ENCODE measurements at places on chromosomes 11 and 22. TPM values are rescaled to one million over a fixed set of nuclear protein-coding genes. Genes with fewer than 3 reads are reported as not detected.

Gene MS4A3
- not detected for total RNA-seq

Gene PHRF1
- 49.2 TPM for total RNA-seq

Gene RGL4
- 6.5 TPM for total RNA-seq

Gene RNH1
- total RNA-seq = 89.2 TPM

Gene MS4A4A
- total RNA-seq = not detected

Gene ESAM
- 0.17 TPM for total RNA-seq

Gene PLAAT3
- 60.0 TPM for total RNA-seq

Gene YPEL4
- total RNA-seq = not detected

Gene LRRC75B
- total RNA-seq = 1.8 TPM

Gene GAS2L1
- total RNA-seq = not detected

Gene TKFC
- 18.9 TPM for total RNA-seq

Gene DESI1
- 120 TPM for total RNA-seq

GRCh38 chr11:69044111-69045013 lies 4.4 kb upstream of the TPCN2 start:
- no peak for DNase-seq

GRCh38 chr11:114172055-114172861 lies 112.7 kb downstream of the ZBTB16 start:
- DNase-seq = no peak

DNA sequence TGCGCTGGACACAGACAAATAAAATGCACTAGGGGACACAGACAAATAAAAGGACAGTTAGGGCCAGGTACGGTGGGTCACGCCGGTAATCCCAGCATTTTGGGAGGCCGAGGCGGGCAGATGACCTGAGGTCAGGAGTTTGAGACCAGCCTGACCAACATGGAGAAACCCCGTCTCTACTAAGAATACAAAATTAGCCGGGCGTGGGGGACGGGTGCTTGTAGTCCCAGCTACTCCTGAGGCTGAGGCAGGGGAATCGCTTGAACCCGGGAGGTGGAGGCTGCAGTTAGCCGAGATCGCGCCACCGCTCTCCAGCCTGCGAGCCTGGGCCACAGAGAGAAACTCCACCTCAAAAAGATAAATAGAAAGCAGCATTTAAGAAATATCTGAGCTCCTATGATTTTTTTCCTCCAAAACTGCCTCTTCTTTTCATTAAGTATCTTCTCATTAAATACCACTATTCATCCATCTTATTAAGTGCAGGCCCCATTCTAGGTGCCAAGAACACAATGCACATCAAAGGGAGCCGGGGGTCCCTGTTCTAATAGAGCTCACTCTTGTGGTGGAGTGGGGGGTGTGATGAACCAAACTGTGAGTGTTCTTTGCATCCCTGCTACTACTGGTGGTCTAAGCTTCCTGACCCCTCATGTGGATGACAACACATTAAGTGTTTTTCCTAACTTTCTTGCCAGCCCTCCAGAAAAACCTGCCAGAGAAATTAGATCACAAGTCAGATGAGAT lies 766 bp upstream of the ZNHIT2 start:
- DNase-seq = no peak

GRCh38 chr11:12319988-12320387 lies 57.4 kb upstream of the PARVA start:
- DNase-seq = no peak

- no peak for DNase-seq
Measured at GRCh38 chr11:92703449-92703830, 266.0 kb upstream of the MTNR1B start.

- DNase-seq = no peak
Measured at GRCh38 chr11:123654566-123655081, at the start of gene SCN3B. TSS of gene SCN3B (minus strand) at chr11:123654624. CDS start at chr11:123653801, 823 bp downstream.

- DNase-seq = no peak
Measured at GRCh38 chr22:23233752-23234408, 53.6 kb downstream of the BCR start.

DNA sequence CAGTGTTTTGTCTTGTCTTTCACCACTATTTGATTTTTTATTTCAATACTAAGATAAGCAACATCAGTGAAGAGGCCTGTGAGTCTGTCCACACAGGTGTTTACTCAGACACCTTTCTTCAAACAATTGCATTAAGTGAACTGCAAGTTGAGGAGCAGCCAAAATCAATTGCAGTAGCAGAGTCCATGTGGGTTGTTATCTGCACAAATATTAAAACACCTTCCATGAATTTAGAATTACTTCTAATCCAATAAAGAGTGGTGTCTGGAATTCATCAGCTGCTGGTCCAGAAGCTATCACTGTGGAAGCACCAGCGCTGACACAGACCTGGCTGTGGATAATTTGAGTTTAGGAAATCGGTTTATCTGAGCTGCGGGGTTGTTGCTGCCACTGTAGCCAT lies 83.5 kb upstream of the FAT3 start:
- no peak for DNase-seq

- DNase-seq = no peak
Measured at GRCh38 chr11:32894149-32894827, 1.7 kb downstream of the QSER1 start.

DNA sequence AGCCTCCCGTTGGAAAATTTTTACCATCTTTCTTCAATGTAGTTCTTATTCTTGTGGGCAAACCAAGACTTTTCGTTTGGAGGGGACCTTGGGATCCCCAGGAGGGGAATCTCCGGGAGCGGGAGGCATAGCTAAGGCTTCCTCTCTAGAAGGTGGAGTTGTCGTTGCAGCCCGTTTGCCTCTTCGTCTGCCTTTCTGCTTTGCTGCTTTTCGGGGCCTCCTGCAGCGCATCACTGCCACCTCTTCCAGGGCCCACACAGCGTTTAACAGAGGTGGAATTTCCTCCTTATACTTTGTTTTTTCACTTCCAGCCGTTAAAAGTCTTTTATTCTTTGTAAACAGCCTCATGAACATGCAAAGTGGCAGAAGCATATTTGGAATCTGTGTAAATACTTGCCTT lies 3.5 kb upstream of the IFITM3 start:
- DNase-seq = no peak

DNA sequence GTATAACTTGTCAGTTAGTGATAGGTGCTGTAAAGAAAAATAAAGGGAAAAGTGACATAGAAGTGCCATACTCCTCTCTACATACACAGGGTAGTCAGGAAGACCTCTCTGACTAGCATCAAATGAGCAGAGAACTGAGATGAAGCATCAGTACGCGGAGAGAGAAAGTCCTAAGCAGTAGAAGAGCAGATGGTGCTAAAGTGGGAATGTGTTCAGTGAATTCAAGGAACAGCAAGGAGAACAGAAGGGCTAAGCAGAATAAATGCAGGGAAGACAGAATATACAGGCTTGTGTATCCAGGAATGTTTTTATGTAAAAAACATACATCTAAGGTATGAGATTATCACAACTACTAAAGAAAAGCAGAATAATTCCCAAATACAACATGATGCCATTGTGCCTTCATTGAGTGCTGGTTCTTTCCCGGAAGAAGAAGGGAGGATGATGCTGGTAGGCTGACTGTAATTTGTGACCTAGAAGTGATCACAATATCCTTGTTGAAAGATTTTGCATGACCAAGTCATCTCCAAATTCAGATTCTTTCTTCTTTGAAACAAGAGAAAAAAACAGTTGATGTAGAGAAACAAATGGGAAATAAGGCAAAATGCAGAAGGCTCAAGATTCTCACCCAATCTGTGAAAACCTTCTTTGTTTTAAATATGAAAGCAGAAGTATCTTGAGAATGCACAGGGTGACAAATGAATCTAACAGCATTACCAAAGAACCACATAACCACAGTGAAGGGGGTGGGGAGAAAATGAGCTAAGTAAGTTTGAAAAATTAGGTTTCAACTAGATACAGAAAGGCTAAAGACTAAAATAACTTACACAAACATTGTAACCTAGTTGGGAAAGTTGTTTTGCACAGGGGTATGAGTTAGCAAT lies 20.5 kb downstream of the MRE11 start:
- DNase-seq = peak; percentile 62

GRCh38 chr22:35065796-35066218 lies at the start of gene ISX:
TSS of gene ISX (plus strand) at chr22:35066158. CDS start at chr22:35067088, 930 bp downstream.
- DNase-seq = no peak

- DNase-seq = no peak
Measured at GRCh38 chr11:12321217-12321937, 56.0 kb upstream of the PARVA start.

DNA sequence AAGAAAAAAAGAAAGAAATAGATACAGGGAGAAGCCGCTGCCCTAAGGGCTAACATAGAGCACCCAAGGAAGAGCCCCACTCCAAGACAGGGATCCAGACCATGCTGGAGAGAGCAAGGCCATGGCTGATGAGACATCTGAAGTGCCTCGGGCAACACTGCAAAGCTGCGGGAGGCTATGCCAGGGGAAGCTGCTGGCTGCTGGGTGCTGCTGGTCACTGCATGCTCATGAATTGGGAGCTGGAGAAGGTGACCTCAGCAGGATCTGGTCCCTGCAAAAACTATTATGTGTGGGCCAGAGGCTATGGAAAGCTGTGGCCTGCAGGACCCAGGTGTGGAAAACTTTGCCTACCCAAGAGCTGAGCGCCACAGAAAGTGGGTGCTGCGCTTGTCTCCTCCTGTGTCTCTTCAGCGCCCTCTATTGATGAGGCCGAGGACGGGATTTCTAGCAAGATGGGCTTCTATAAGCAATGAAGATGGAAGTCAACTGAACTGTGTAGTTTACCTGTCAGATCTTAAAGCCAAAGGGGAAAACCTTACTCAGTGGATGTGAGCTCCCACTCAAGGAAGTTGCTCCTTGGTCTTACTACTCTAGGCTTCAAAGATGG lies 17.3 kb upstream of the SLC29A2 start:
- DNase-seq = no peak

- DNase-seq = no peak
Measured at GRCh38 chr22:47563406-47564157, 801.1 kb downstream of the TBC1D22A start.

DNA sequence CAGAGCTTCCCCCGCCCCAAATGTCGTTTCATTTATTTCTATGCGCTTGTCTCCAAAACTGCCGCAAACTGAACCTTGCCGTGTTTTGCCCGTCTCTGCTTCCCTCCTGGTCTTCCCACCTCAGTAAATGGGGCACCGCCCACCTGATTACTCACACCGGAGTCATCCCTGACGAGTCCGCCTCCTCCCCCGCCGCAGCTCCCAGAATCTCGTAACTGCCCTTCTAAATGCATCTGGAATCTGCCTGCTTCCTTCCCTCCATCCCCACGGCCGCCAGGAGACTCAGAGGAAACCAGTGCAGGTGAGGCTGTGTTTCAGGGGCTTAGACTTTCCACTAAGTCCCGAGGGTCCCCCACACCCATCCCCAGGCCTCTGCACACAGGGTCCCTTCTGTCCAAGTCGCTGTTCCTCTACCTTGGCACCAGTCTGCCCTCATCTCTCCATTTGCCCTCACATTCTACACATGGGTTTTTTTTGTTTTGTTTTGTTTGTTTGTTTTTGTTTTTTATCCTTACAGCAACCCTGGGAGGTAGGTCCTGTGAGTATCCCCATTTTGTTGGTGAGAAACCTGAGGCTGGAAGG lies 62.6 kb upstream of the PHF21B start:
- DNase-seq = no peak

GRCh38 chr11:114209904-114210303 lies 86.3 kb upstream of the NNMT start:
- DNase-seq = no peak

- DNase-seq = no peak
Measured at GRCh38 chr11:123179586-123179985, 15.5 kb downstream of the CLMP start.

DNA sequence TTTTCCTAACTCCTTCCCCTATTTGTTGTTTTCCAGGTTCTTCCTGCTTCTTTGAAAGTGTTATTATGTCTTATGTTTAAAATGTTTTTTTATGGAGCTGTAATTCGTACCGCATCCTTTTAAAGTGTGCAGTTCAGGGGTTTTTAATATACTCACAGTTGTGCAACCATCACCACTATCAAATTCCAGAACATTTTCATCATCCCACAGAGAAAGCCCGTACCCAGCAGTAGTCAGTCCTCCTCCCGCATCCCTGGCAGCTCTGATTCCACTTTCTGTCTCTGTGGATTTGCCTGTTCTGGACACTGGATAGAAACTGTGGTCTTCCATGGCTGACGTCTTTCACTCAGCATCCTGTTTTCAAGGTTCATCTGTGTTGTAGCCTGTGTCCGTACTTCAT lies 73.7 kb downstream of the JAM3 start:
- DNase-seq = no peak

- DNase-seq = no peak
Measured at GRCh38 chr11:1387961-1388762, 1.6 kb upstream of the BRSK2 start.

DNA sequence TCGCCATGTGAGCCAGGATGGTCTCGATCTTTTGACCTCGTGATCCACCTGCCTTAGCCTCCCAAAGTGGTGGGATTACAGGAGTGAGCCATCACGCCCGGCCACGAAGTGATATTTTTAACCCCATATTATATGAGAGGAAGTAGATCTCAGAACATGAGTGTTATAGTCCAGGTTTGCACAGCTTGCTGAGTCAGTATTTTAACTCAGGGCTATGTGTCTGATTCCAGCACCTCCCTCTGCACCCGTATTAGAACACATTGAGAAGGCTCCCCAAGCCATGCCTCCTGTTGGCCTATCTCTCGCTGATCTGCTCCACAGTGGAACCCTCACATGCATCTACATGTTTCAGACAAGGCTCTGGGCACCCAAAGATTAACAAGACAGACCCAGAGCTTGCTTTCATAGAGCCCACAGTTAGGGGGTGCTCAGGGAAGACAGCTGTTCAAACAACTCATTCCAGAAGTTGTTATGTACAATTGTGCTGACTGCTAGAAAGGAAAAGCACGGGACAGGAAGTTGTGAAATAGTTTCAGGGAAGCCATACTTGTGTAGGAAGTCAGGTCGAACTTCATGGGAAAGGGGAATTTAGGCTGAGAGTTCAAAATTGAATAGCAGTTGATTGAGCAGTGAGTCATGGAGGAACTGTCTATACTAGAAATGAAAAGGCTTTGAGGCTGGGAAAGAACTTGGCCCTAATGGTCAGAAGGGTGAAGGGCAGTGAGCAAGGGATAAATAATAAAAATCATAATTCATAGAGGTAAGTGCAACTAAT lies 49.3 kb upstream of the CLPB start:
- DNase-seq = peak; percentile 68

GRCh38 chr22:48827904-48828555 lies 999.6 kb downstream of the BRD1 start:
- no peak for DNase-seq
